ENCODE measurements at places on chromosomes 2 and 18.

DNA sequence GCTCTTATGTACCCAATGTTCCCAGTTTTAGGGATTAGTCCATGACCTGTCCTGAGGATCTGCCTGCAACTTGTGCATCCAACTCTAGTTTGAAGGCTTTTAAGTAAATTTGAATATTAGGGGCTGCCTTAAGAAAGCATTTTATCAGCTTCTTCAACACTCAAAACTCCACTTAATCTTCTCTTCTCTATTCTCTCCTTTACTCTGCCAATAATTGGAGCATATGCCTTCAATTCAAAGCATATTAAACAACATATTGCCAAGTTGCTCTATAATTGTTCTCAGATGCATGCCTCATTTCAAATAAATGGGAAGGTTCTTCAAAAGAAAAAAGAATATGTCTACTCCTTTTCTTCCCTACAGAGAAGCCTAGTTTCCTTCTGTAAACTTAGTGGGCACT is 84.8 kb upstream of the NCKAP5 start:
- no peak for DNase-seq

GRCh38 chr2:186751078-186751477 is 57.2 kb downstream of the FAM171B start:
- no peak for DNase-seq

- no peak for DNase-seq
Observed at GRCh38 chr2:69741229-69741574, 732 bp upstream of the ANXA4 start.

DNA sequence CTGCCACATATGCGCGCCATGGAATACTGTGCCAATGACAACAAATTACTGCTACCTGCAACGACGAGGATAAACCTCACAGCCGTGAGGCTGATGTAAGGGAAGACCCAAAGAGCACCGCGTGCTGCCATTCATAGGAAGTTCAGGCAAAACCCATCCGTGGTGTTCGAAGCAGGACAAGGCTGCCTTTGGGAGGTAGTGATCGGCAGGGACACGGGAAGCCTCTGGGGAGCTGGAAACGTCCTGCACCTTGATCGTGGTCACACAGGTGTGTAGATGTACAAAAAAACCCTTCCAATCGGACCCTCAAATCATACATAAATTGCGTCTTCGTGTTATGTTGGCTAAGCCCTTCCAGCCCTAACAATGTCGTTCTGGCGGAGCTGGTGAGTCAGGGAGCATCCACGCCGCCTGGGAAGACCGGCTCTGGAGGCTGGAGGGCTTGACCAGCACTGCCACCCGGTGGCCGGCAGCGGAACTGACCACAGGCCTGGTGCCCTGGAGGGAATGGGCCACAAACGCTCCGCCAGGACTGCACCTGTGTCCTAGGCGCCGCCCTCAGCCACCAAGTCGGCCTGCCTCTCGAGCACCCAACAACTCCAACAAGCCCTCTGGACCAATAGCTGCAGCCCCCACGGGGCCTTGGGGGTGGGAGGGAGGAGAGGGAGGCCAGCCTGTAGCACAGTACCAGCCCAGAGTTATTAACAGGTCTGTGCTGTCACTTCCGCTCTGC is 4.1 kb upstream of the NEURL3 start:
- DNase-seq, result no peak

GRCh38 chr2:149765636-149766035 is 178.1 kb upstream of the MMADHC start:
- DNase-seq, result no peak

GRCh38 chr2:241817126-241817820 is 8.3 kb downstream of the NEU4 start:
- DNase-seq, result no peak

- DNase-seq, result no peak
Observed at GRCh38 chr2:149080971-149081370, 42.5 kb downstream of the LYPD6B start.

- DNase-seq, result no peak
Observed at GRCh38 chr18:49745045-49746014, 68.0 kb downstream of the ACAA2 start.

- DNase-seq, result no peak
Observed at GRCh38 chr2:23926290-23926749, 603 bp downstream of the ATAD2B start.

GRCh38 chr2:216710551-216711301 is 15.4 kb upstream of the IGFBP5 start:
- DNase-seq, result no peak

- DNase-seq, result no peak
Observed at GRCh38 chr2:173049831-173050230, 25.8 kb upstream of the MAP3K20 start.

DNA sequence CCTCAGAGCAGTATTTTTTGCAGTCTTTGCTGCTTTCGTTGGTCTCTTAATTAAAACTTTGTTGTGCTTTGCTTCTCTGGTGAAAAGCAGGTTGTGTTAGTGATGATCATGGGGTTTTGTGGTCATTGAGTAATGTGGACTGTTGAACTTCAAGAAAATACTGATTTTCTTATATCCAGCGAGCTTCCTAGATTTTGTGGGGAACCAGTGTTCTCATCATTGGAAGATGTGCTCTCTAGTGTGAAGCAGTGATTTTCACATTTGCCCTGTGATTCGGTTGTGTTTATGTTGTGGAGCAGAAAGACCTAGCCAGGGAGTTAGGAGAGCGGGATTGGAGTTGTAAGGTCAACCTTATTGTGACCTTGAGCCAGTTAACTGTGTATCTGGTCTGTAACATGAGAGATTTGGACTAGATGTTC is 12.4 kb downstream of the ASAP2 start:
- no peak for DNase-seq

DNA sequence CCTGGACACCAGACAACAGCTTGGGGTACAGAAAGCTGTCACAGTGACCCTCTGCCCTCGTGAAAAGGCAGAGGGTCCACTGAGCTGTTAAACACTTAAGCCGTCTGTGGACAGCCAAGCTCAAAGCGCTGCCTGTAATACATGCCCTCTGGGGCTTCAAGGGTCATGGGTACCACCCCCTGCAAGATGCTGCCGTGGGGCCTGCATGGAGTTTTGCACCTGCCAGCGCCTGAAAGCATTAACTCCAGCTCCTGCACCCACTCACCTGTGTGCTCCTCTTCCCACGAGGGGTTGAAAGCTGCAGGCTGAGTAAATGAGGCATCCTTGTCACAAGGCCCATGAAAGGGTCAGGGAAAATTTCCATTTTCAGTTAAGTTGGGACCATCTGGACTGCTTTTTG is 70.6 kb upstream of the PHLPP1 start:
- no peak for DNase-seq

DNA sequence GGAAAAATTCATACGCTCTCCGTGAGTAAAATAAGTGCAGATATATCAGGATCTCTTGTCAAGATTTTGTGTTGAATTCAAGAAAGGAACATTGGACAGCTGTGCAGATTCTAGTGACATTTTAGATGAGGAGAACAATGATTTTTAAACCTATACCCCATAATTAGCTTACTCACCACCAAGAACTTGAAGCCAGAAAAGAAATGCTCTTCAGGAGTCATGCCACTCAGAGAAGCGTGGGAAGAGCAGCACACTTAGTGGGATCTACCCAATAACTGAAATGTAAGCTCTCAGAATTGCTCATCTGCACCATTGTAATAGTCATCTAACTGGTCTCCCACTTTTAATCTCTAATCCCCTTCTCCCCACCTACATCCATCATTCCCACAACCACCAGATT is 9.2 kb upstream of the ERMN start:
- no peak for DNase-seq

DNA sequence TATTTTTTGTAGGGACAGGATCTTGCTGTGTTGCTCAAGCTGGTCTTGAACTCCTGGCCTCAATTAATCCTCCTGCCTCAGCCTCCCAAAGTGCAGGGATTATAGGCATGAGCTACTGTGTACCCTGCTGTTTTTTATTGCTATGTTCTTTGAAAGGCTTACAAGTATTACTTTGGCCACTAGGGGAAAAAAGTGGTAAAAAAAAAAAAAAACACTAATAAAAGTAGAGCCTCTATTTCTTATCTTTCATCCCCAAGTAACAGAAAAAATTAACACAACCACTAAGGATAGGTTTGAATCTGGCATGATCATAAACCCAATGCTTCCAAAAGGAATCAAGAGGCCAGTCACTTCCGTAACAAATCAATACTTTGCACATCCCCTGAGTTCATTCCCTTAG is 11.6 kb downstream of the NOL10 start:
- DNase-seq, result no peak

DNA sequence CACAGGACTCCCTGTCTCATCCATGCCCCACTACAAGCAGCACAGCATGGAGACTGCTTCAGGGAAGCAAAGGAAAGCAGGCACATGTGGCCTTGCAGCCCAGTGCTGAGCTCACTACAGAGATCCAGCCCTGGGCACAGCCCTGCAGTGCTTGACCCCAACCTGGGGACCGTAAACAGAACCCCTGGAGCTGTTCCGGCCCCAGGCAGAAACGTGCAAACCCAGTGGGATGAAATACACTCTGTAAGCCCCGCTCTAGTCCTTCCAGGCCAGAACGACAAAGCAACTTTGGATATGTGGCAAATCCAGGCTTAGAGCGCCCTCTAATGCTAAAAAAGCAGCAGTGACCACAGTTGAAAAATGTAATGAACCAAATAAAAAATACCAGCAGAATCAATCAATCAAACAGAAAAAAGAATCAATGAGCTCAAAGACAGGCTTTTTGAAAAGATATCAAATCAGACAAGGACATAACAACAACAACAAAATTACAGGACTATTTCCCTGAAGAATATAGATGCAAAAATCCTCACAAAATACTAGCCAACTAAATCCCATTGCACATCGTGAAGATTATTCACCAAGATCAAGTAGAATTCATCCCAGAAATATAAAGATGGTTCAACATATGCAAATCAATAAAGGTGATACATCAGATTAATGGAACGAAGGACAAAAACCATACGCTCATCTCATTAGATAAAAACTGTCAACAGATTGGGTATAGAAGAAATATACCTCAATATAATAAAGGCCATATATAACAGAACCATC is 45.6 kb downstream of the ZNF519 start:
- no peak for DNase-seq

DNA sequence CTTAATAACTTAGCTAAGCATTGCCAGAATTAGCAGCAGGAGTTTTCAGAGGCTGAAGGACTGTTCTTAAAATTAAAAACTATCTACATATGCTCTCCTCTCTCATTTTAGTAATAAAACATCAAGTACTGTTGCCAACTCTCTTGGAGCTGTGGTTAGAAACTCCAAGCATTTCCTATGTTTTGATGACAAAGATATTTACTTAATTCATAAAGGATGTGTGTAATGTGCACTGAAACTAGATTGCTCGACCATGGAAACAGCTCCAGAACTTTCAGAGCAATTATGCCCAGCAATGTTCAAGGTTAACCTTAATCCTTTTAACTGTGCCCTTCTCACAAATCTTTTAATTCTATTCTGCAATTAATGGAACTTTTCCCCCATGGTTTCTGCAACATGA is 8.4 kb downstream of the GRP start:
- no peak for DNase-seq

- no peak for DNase-seq
Observed at GRCh38 chr18:45730832-45731575, 7.0 kb downstream of the SLC14A1 start.

- no peak for DNase-seq
Observed at GRCh38 chr2:6423157-6423556, 442.6 kb downstream of the CMPK2 start.

DNA sequence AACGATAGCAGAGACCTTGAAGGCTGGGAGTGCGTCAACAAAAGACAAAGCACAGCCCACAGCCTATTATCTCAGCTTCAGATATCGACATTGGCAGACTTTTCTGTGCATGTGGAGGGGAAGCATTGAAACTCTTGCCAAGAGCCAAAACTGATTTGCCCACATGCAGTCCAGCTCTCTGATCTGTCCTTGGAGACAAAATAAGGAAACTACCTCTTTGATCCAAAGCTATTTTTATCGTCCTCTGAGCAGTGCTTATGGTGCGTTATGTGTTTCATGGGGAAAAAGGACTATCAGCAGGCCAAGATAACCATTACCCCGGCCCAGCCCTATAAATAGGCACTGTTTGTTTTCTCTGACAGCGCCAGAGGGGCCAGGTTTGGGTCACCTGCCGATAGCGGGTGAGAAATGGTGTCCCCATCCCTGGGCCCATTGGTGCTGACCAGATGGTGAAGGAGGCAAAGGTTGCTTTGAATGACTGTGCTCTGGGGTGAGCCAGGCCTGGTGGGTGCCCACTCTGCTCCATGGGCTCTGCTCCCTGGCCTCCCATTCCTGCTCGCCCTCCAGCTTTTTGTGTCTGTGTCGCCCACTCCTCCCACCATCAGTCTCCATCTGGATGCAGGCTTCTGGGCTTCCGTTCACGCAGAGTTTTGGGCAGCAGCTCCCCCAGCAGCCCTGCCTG is 176.1 kb upstream of the HS6ST1 start:
- DNase-seq, result no peak

DNA sequence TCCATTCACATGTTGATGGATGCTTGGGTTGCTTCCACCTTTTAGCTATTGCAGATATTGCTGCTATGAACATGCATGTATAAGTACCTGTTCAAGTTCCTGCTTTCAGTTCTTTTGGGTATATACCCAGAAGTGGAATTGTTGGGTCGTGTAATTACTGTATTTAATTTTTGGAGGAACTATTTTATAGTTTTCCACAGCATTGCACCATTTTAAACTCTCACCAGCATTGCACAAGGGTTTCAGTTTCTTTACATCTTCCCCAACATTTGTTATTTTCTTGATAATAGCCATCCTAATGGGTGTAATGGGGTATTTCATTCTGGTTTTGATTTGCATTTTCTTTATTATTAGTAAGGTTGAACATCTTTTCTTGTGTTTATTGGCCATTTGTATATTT is 16.0 kb downstream of the ACTR3 start:
- DNase-seq, result no peak

GRCh38 chr2:43160778-43161177 is 65.6 kb downstream of the ZFP36L2 start:
- no peak for DNase-seq

DNA sequence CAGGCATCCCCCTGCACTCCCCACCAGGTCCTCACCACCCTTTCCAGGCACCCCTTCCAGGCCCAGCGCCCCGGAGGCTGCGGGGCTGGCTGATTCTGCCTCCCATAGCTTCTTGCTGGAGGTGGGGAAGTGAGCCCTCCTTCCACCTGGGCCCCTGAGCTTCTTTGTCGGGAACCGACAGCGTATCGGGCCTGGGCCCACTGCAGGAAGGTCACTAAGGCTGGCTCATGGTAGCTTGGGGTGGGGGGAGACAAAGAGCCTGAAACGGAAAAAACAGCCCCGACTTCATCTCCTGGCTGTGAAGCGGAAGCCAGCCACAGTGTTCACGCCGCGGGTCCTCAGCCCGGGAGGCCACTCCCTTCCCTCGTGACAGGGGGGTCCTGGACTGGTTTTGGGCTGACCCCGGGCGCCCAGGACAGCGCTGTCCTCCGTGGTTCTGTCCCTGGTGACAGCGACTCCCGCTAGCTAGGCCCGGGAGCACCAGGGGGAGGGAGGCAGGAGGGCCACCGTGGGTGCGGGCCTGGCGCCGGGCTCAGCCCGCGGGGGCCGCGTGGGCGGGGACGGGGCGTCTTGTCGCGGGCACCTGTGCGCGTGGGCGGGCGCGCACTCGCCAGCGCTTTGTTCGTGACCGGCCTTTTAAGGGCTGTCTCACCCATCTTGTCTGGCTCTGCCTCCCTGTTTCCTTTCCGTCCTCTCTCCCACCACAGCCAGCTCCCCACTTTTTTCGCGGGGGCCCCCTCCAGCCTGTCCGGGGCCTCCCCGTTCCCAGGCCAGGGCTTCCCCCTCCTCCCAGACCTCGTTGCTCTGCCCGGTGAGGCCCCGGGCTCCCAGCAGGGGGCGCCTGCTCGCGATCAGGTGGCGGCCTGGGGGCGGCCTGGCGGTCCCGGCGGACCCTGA is 64.9 kb downstream of the DNMT3A start:
- DNase-seq, result peak; percentile 40

- no peak for DNase-seq
Observed at GRCh38 chr2:55051026-55051866, 995 bp upstream of the RTN4 start.

GRCh38 chr18:11946756-11947155 is 34.6 kb upstream of the IMPA2 start:
- no peak for DNase-seq
